Activated CD4-positive, alpha-beta T cell treated with anti-CD3 and anti-CD28 coated beads, Interleukin-2, amount 10 ng/mL, durations not matched to agents 7 days and 5 days (primary cell): ENCODE measurements at places on chromosomes 12 and 14.

GRCh38 chr12:50558970-50559369 lies 54.2 kb downstream of the DIP2B start:
- DNase-seq, result no peak

GRCh38 chr12:91043408-91043807 lies 14.4 kb downstream of the KERA start:
- DNase-seq, result no peak

GRCh38 chr12:16523284-16523950 lies 82.5 kb downstream of the LMO3 start:
- no peak for DNase-seq

DNA sequence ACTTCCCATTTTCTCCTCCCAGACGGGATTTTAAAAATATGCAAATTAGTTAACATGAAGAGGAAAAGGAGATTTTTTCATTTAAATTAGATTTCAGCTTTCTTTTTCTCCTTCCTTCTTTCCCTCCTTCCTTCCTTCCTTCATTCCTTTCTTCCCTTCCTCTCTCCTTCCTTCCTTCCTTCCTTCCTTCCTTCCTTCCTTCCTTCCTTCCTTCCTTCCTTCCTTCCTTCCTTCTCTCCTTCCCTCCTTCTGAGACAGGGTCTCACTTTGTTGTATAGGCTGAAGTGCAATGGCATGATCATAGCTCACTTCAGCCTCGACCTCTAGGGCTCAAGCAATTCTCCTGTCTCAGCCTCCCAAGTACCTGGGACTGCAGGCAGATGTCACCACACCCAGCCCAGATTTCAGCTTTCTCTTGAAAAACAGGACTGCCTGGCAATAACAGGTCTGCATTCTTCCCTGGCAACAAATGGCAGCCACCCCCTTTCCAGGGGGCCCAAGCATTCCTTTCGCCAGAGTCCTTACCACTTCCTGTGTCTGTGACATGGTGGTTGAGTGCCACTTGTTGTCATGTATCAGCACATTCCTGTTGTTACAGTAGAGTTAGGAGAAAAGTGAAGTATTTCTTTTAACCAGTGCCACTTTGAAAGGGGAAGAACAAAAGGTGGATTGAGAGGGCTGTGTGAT lies 119.1 kb downstream of the PTPN11 start:
- DNase-seq, result no peak

DNA sequence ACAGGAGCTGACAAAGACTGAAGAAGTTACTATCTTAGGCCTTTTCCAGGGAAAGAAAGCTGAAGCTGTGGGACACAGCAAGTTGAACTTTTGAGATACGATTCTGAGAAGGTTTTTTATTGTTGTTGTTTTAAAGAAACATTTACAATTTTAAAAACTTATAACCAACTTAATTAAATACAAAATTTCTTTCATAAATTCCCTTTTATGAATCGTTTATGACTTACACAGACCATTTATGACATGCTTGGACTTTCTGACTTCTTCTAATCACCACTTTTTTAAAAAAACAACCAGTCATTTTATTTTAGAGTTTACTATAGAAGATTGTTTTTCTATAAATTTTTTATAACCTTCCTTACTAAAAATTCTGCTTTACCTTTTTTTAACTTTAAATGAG lies 68.7 kb downstream of the DHRS2 start:
- DNase-seq, result no peak

DNA sequence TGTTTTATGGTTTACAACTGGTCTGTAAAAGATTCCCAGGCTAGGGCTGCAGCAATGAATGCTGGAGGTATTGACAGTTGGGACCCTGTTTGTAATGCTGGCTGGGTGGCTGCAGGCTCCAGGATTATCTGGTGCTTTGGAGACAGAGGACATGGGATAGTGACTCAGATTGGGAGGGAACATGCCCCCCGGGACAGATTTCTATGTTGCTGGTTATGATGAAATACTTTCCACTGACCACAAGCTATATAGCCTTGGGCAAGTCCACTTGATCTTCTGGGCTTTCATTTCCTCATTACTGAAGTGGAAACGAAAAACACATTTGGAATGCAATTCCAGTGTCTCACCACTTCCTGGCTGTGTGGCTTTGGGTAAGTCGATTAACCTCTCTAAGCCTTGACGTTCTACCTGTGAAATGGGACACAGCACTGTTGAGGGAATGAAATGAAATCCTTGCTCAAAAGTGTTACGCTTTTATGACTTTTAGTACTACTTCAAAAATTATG lies 6.3 kb upstream of the TPCN1 start:
- peak; percentile 26 for DNase-seq

GRCh38 chr12:4052691-4053090 lies 179.5 kb upstream of the PARP11 start:
- no peak for DNase-seq

DNA sequence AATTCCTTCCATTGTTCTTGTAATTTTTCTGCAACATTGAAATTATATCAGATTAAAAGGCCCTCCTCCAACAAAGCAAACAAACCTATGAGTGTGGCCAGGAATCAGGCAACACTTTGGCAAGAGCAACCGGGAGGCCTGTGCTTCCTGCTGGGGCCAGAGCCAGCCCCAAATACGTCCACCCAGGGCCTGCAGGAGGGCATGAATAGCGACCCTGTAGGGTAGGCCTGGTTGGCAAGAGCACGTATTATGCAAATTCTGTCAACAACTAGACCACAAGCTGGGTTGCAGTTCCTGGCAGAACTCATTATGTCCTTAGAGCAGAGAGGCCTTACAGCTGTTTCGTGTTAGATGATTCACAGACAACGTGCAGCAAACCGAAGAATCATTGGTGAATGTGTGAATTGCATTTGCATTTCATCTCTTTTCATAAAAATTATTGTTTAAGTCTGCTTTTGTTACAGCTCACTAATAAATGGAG lies 26.9 kb upstream of the LGALS3 start:
- peak; percentile 62 for DNase-seq

GRCh38 chr12:121124402-121125109 lies 8.1 kb upstream of the P2RX7 start:
- DNase-seq, result no peak

DNA sequence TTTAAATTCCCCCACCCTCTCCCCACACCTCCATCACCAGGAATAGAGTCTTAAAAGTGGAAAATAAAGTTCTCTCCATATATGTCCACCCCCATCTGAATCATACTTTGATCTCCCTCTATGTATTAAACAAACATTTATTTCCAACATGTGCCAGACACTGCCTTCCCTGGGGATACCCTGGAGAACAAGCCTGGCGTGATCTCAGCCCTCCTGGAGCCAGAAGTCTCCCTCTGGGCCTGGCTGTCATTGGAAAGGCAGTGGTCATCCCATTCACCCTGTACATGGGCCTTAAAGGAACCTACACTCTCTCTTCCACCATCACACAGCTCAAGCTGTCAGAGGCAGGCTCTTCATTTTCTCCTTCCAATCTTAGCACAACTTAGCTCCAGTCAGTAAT lies 143.6 kb downstream of the EMP1 start:
- DNase-seq, result no peak

GRCh38 chr12:44525806-44526654 lies 350.1 kb downstream of the NELL2 start:
- no peak for DNase-seq

GRCh38 chr12:49824895-49825294 lies 3.3 kb downstream of the NCKAP5L start:
- DNase-seq, result no peak

DNA sequence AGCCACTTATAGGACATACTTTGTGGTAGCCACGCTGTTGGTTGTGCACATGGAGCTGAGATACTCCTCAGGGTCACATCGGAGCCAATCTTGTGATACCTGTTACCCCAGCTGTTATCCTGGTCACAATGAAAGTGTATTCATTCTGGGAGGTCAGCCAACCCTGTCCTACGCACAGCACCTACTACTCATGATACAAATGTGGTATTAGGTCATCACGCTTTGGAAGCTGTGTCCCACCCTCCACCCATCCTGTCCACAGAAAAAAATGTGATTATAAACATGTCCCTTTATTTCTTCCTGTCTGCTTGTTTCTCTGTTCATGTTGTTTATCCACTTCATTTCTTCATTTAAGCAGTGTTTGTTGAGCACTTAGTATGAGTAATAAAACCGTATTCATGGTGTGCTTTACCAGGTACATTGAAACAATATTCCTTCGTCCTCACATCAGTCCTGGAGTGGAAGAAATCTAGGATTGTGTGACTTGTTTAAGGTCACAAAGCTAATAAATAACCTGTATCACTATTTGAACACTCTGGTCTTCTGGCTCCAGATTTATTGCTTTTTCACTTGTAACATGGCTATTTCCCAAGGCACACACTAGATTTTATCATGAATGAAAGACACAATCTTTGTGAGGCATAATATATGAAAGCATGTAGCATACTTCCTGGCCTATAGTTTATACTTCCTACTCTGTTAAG lies 73.1 kb downstream of the DERA start:
- no peak for DNase-seq

GRCh38 chr14:55350461-55350860 lies 61.2 kb downstream of the ATG14 start:
- no peak for DNase-seq

GRCh38 chr14:74712499-74713394 lies at the start of the genes AREL1 and FCF1:
TSS of gene AREL1 (minus strand) at chr14:74713080. CDS start at chr14:74685615, 27,465 bp downstream.
TSS of gene FCF1 (plus strand) at chr14:74713144. CDS start at chr14:74713198, 54 bp downstream.
- DNase-seq, result peak; percentile 91

- no peak for DNase-seq
Measured at GRCh38 chr12:30858471-30858870, 68.1 kb upstream of the TSPAN11 start.

- DNase-seq, result peak; percentile 54
Measured at GRCh38 chr12:51593539-51593938, 2.5 kb downstream of the SCN8A start.
